ENCODE measurements at places on chromosomes 2 and 18.

DNA sequence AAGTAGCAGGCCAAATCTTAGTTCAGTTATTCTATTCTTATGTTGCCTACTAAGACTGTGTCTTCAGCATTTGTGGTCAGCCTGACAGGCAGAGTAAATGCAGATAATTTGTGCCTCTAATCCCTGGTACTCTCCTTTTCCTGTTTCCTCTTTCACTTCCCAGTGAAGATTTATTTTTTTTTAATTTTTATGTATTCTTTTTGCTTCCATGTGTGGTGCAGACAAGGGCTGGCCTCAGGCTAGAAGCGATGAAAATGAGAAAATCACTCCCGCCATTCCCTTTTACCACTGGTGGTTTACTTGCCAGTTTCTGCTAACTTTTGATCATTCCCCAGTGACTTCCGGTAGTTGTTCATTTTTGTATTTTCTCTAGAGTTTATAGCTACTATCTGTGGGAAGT, 30.9 kb downstream of the DSEL start:
- DNase-seq, result no peak

GRCh38 chr2:221025398-221025797, 546.7 kb downstream of the EPHA4 start:
- DNase-seq, result no peak

GRCh38 chr18:48987821-48988220, 37.1 kb upstream of the SMAD7 start:
- peak; percentile 74 for DNase-seq

DNA sequence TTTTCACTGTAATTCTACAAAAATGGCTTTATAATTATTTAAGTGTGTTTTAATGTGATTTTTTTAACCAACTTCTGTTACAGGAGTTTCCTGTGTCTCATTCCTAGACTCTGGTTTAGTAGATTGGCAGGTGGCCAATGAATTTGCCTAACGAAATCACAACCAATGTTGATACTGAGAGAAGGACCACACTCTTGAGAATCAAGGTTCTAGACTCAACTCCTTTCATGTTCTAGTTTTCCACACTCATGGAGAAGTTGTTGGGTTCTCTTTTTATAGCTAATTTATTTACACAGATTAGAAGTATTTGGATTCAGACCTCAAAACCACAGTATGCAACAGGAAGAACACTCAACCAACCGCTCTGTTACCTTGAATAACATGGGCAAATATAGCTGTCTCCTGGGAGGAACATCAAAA, 22.6 kb upstream of the USP34 start:
- no peak for DNase-seq

- no peak for DNase-seq
Measured at GRCh38 chr18:48084858-48085257, 154.4 kb upstream of the SMAD2 start.

GRCh38 chr18:3511980-3512379, 62.0 kb downstream of the TGIF1 start:
- DNase-seq, result no peak

- peak; percentile 95 for DNase-seq
Measured at GRCh38 chr2:41966431-41966893, 81.4 kb upstream of the PKDCC start.

DNA sequence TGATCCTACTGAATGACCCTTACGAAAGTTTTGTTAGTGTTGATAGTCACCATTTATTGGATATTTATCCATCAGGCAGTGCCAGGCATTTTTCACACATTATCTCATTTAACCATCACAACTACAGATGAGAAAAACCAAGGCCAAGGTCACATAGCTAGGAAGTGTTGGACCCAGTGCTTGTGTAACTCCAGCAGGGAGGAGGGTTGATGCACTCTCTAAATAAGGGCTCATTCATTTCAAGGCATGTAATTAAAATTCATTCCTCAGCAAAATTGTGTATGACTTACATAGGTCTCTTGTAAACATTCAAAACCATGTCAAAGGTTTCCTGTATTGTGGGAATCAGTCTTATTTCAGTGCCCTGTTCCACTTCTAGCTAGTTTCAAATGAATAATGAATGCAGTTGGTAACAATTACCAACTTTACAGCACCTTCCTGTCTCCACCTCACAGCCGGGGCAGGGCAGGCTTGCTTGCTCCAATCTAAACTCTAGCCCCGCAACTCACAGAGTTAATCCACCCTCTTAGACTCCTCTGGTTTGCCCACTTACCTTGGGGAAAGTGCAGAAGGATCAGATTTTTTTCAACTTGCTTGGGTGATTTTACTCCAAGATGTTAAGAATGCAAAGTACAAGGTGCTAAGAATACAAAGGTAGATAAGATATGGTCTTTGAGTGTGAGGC, 5.8 kb upstream of the MAPRE3 start:
- DNase-seq, result no peak

DNA sequence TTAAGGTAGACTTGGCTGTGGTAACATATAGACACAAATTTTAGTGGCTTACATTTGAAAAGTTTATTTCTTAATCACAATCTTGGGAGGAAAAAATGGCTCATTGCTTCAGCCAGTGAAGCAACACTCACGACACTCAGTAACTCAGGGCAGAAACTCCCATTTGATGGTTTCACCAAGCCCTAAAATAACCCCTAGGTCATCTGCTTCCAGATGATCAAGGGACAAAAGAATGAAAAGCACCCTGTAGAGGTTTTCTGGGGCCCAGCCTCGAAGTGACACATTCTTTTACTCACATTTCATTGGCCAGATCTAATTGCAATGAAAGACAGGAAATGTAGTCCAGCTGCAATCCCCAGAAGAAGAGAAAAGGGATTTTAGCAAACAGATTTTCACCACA, 275.9 kb downstream of the TMX3 start:
- no peak for DNase-seq

GRCh38 chr2:71759060-71759459, 305.7 kb downstream of the DYSF start:
- no peak for DNase-seq

Measured in coronary artery (tissue), 2 donors.